Stimulated activated naive CD8-positive, alpha-beta T cell treated with anti-CD3 and anti-CD28 coated beads, Interleukin-15, Interleukin-2, amounts not matched to agents 100 U/mL and 50 U/mL, for 24 hours (primary cell): ENCODE measurements at places on chromosomes 13 and 19.

DNA sequence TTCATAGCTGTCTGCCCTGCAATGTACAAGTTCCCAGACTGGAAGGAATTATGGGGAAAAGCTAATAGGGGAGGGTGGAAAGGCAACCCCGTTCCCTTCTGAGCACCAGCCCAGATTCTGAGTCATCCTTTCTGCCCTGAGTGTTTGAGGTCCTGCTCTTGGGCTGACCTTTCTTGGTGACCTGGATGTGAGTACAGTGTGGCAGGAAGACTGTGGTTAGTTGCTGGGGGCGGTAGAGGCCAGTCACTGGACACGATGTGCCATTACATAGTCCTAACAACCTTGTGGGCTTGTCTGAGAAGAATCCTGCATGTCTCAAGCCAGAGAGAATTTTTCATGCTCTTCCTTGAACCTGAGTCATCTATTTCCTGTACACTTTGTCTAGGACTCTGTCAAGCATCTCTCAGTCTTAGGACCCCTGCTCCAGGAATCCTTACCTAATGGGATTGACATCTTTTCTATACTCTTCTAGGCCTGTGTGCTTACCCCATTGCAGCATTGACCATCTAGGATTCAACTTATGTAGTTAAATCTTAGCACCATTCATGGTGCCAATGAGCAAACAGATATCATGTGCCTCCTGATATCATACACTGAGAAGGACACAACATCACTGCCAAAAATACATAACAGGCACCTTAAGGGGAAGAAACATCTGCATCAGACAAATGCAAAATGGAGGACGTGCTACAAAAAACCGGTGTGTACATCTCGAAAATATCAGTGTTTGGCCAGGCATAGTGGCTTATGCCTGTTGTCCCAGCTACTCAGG is 8.1 kb upstream of the ANGPTL4 start:
- DNase-seq: no peak

- no peak for DNase-seq
Observed at GRCh38 chr13:35961002-35961401, 170.2 kb downstream of the DCLK1 start.

DNA sequence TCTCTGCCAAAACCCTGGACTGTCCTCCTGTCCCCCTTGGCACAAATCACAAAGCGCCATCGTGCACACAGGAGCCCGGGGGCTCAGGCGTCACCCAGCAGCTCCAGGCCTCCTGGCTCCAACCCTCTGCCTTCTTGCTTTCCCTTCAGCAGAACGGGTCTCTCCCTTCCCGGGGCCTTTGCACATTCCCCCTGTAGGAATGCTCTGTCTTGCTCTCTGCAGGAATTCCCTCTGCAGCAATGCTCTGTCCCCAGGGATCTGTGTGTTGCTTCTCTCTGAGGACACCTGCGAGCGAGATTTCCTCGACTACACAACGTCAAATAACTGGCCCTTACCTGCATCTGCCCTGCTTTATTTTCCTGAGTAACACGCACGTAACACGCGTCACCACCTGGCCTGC is 13.3 kb upstream of the RASA3 start:
- no peak for DNase-seq

DNA sequence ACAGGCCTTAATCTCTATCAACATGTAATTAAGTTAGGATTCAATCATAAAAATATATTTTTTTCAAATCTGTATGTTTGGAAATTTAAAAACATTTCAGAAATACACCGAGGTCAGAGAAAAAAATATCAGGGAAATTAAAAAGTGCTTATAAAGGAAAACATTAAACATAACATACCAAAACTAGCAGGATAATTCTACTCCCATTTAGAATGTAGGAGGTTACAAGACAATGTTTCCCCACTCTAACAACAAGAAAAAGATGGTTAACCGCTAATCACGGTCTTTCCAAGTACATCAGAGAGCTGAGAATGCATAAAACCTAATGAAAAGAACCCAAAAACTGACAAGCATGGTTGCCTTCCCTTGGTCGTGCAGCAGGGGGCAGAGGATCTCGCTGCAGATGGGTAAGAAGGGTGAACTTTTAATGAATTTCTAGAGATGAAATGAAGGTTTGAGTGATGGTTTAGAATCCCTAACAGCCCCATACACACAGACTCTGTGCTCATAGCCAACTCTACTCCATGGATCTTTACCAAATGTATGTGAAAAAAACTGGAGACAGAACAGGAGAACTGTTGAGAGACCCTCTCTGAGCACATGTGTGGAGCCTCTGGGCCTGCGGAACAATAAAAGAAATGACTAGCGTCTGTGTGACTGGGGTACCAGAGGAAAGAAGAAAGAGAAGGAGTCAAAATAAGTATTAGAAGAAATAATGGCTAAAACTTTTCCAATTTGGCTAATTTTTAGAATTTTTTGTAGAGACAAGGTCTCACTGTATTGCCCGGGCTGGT is 51.3 kb upstream of the LSM14A start:
- DNase-seq: peak; percentile 65

GRCh38 chr19:7788933-7789323 is 25.9 kb downstream of the CLEC4M start:
- DNase-seq: no peak

DNA sequence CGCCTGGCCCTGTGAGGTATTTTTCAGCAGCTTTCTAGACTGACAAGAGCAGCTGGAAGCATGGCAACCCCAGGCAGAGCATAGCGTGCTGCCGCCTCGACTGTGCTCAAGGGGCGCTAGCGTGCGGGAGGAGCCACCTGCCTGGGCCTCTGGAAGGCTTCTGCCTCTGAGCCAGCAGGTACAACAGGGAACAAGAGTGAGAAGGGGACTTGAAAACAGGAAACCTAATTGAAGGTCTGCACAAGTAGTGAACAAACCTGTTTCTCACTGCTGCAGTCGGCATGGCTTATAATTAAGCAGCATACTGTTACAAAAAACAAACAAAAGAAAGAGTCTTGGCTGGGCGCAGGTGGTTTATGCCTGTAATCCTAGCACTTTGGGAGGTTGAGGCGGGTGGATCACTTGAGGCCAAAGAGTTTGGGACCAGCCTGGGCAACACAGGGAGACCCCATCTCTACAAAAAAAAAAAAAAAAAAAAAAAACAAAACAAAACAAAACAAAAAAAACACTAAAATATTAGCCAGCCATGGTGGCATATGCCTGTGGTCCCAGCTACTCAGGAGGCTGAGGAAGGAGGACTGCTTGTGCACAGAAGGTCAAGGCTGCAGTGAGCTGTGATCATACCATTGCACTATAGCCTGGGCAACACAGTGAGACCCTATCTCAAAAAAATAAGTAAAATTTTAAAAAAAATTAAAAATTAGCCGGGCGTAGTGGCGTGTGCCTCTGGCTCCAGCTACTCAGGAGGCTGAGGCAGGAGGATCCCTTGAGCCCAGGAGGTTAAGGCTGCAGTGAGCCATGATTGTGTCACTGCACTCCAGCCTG is 12.6 kb upstream of the GARRE1 start:
- peak; percentile 30 for DNase-seq

DNA sequence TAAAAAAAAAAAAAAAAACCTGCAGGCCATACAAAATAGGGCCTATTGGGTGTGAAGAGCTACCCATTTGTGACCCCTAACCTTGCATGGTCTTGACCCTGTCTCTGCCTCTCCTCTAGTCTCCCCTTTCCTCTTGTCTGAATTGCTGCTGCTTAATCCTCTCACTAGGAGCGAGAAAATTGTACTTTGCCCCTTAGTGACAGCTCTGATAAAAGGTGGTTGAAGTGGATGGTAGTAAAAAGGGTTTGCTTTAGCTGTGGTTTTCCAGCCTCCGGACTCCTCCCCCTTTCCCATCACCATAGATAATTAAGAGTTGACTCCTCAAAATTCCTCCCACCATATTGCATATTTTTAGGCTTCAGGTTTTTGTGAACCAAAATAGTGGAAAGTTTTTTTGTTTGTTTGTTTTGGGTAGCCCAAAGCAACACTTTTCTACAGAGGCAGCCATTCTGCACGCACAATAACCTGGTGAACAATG is 23.5 kb downstream of the ACTN4 start:
- no peak for DNase-seq

DNA sequence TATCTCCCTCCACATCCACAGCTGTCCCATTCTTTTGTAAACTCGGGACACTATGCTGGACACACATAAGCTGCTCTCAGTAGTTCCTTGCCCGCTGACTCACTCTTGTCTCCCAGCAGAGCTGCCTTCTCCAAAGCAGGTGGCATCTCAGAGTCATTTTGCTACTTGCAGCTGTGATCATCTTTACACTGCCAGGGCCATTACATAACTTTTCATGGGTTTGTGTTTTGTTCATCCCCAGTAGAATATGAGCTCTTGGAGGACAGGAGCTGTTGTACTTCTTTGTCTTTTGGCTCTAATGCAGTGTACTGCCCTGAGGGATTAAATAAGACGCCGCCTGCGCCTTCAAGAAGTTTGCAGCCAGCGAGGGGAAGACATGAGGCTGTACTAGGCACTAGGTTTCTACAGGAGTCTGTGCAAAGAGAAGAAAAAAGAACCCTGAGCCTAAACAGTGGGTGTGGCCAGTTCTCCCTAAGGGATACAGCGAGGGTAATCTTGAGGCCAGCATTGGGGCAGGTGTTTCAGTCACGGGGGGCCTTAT is 40.8 kb upstream of the GPR183 start:
- no peak for DNase-seq

- DNase-seq: no peak
Observed at GRCh38 chr19:33418461-33418860, 45.0 kb downstream of the CEBPG start.

DNA sequence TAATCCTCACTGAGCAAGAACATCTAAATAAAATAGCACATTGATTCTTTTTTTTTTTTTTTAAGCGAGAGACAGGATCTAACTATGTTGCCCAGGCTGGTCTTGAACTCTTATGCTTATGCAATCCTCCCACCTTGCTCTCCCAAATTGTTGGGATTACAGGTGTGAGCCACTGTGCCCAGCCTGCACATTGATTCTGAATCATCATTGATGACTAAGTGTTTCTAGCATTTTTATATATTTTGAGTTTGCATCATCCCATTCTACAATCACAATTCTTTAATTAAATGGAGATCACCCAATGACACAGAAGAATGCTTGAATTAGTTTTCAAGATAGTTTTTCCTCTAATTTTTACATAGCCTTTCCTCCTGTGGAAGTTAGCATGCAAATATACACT is 354.1 kb downstream of the KLF5 start:
- DNase-seq: no peak

- DNase-seq: peak; percentile 58
Observed at GRCh38 chr19:47446534-47447469, 24.9 kb downstream of the SLC8A2 start.

DNA sequence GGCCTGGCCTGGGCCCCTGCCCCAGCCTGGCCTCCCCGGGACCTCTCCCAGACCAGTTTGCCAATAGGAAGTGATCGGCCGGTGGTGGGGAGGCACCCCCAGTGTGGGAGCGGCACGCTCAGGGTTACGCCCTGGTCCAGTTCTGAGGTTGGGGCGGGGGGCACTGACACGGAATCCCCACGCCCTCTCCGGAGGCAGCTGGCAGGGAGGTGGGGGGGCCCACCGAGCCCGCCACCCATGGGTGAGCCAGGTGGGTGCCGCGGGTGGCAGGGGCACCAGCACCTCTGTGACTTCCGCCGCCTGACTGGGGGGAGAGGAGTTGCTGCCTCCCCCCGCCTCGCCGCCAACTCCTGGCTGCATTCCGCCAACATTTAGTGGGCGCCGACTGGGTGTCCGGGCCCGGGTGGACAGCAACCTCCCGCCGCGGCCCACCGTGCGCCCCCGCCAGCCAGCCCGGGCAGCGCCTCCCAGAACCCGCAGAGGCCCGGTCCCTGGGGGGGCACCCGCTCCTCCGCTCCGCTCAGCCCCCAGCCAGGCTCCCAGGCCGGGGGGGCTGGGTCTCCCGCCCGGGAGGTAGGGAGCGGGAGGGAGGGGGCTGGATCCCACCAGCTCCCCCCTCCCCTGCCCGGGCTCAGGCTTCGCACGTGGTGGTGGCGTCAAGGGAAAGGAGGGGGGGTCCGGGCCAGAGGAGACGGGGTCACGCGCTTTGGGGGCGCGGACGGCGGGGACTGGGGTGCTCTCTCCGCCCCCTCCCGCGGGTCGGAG is 2.0 kb downstream of the ZBTB7A start:
- peak; percentile 56 for DNase-seq

GRCh38 chr13:112592181-112592580 is 4.2 kb upstream of the TUBGCP3 start:
- no peak for DNase-seq

GRCh38 chr19:53873773-53874605 is 6.3 kb downstream of the MYADM start:
- no peak for DNase-seq

GRCh38 chr19:58033741-58034476 is at the start of gene ZSCAN1:
Gene ZSCAN1, plus strand, starts transcription at chr19:58034025. Its CDS starts 3,812 bp downstream, at chr19:58037837.
- peak; percentile 25 for DNase-seq

- DNase-seq: no peak
Observed at GRCh38 chr13:59201841-59202240, 961.9 kb downstream of the DIAPH3 start.

GRCh38 chr19:37932985-37933936 is 26.3 kb downstream of the SIPA1L3 start:
- DNase-seq: no peak

DNA sequence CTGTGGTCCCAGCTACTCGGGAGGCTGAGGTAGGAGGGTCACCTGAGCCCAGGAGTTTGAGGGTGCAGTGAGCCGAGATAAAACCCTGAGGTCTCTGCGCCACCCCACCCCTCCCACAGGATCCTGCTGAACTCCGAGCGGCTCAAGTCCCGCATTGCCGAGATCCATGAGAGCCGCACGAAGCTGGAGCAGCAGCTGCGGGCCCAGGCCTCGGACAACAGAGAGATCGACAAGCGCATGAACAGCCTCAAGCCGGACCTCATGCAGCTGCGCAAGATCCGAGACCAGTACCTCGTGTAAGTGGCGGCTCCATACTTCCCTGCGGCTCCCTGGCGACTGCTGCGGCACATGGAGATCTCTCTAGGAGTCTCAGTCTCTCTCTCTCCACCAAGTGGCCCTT is 6.6 kb upstream of the IFI30 start:
- no peak for DNase-seq

DNA sequence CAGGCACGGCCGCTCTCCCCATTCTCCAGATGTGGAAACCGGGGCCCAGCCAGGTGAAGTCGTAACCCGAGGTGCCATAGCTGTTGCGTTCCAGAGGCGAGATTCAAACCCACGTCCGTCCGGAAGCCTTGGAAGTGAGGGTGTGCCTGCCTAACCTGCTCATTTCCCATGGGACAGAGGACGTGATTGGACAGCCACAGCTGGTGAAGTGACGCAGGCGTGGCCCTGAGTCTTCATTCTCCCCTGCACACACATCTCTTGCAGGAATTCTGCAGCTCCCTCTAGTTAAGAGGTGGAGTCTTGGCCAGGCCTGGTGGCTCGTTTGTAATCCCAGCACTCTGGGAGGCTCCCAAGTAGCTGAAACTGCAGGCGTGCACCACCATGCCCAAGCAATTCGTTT is 16.8 kb downstream of the MEIS3 start:
- DNase-seq: no peak
